ENCODE measurements at places on chromosomes 2 and 18.

DNA sequence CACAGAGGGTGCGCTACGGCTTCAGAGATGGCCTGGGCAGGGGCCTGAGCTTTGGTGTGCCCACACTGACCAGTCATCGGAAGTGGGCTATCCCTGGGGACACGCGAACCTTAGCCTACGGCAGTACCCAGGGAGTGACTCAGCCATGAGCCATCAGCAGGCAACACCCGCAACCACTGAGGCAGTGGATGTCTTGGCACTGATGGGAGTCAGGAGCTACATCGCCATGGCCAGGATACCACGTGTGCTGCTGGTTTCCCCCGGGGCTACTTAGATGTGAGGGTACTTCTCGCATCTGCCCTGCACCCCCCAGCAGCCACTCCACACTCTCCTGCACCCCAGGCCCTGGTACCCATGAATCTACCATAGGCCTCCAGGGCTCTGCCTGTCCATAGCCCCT lies 12.8 kb upstream of the HPCAL1 start:
- no peak for DNase-seq

GRCh38 chr2:227394401-227394800 lies 6.7 kb upstream of the SCYGR1 start:
- no peak for DNase-seq

DNA sequence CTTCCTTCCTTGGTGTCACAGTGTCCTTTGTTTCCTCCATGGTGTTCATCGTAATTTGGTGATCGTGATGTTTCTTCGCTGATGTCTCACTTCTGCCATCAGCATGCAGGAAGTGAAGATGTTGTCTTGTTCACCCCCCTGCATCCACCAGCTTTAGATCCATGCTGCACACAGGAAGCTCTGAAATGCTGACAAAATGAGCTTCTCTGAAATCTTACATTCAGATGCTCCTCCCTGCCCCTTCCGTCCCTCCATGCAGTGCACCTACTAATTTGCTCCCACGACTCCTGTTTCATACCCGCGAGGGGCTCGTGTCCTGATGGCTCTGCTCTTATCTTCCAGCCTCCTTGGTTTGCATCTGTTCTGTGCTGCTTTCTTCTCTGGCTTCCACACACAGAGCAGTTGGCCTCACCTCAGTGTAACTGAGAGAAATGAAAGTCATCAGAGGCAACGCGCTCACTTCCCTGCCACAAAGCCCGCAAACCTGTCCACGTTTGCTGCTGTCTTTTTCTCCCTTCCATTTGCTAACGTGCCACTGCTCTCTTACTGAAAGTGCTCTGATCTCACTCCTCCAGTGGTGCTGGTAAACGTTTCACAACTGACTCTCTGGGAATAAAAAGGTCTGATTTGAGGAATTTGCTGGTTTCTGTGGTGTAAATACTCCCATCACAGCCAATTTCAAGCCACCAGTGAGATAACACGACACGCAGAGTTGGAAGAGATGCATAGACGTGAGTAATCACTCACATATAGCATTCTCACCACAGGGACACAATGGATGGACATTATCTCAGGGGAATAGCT lies 41.0 kb upstream of the MGAT4A start:
- DNase-seq = no peak

DNA sequence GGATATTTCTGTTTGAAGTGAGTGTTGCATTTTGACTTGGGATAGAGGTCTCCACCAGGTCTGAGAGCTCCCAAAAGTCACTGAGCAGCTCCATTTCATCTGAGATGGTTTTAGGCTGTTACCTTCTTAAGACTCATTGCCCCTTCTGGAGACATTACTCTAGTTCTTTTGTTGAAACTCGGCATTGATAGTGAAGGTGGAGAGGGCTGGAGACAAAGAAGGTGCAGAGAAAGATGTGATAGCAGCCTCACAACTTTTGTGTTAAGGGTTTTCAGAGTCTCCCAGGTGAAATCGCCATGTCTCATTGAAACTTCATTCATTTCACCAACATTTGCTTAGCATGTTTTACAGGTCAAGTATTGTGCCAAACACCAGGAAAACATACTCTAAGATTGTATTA lies 219.6 kb downstream of the INSIG2 start:
- no peak for DNase-seq

- DNase-seq = no peak
Observed at GRCh38 chr2:138084206-138084605, 119.9 kb downstream of the HNMT start.

GRCh38 chr18:59616501-59616900 lies 80.7 kb downstream of the CCBE1 start:
- DNase-seq = no peak
